NCI-H2029 (cell line): ENCODE measurements at places on chromosomes 6 and 20.

- no peak for DNase-seq
Observed at GRCh38 chr20:63552481-63553249, 1.3 kb upstream of the FNDC11 start.

DNA sequence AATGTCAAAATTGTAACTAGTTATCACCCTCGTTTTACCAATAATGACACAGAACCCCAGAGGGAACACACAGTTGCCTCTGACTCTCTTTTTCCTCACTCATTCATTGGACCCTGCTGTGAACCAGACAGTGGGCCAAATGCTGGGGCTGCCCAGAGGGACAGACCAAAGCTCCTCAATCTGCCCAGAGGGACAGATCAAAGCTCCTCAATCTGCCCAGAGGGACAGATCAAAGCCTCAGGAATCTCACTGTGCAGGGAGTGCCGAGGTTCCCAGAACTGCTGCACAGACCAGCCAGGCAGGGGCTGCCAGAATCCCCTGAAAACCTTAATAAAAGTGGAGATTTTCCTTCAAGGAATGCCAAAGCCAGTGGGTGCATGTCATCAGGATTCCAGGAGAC is 179.1 kb downstream of the SOD2 start:
- DNase-seq = no peak

- no peak for DNase-seq
Observed at GRCh38 chr6:12395898-12396297, 105.7 kb downstream of the EDN1 start.

DNA sequence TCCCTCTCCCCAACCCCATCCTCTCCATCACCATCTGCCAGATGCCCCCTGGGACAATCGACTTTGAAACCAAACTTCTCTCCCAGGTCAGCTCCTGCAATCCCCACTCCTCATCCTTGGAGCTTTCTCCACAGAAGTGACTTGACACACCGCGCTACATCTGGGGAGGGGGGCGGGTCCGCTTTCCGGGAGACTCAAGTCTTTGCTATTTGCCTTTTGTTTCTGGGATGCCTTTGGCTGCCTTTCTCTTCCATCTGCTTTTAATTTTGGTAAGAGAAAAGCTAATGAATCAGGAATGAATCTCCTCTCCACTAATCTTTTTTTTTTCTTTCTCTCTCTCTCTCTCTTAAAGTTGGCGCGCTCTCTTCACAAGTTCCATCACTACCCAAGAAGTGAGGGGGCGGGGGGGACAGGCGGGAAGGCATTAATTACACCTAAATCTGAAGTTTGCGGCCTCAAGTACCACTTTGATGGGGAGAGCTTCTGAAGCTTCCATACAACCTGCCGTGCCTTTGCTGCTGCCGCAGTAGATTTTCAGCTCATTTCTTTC is 664 bp upstream of the TPBG start:
- no peak for DNase-seq

- DNase-seq = peak; percentile 80
Observed at GRCh38 chr20:31712564-31713311, 9.9 kb downstream of the BCL2L1 start.

- peak; percentile 80 for DNase-seq
Observed at GRCh38 chr6:168372889-168373288, 53.3 kb upstream of the DACT2 start.

- no peak for DNase-seq
Observed at GRCh38 chr6:54588176-54588575, 258.4 kb upstream of the FAM83B start.

DNA sequence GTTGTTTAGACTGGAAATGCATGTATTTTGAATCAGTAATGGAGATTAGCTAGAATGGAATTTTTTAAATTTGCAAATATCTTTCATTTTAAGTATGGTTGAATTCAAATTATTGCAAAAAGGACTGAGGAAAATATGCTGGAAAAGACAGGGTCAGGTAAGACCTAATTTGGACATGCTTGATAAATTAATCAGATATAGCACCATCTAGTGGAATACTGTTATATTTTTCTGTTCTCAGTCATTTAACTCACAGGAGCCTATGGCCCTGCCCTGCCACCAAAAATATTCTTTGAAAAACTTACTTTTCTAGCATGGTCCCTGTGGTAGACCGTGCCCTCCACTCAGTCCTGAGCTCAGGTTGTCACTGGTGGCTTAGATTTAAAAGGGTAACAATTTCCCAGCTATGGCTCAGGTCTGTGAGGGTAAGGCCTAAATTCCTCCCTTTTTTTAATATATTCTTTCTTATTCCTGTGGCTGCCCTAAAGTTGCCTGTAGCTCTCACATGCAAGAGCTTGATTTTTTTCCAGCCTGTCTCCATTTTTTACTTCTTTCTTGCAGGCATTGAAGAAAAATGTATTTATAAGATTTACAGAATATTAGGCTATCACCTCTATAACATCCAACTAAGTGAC is 25.3 kb upstream of the KIAA1586 start:
- DNase-seq = peak; percentile 11

DNA sequence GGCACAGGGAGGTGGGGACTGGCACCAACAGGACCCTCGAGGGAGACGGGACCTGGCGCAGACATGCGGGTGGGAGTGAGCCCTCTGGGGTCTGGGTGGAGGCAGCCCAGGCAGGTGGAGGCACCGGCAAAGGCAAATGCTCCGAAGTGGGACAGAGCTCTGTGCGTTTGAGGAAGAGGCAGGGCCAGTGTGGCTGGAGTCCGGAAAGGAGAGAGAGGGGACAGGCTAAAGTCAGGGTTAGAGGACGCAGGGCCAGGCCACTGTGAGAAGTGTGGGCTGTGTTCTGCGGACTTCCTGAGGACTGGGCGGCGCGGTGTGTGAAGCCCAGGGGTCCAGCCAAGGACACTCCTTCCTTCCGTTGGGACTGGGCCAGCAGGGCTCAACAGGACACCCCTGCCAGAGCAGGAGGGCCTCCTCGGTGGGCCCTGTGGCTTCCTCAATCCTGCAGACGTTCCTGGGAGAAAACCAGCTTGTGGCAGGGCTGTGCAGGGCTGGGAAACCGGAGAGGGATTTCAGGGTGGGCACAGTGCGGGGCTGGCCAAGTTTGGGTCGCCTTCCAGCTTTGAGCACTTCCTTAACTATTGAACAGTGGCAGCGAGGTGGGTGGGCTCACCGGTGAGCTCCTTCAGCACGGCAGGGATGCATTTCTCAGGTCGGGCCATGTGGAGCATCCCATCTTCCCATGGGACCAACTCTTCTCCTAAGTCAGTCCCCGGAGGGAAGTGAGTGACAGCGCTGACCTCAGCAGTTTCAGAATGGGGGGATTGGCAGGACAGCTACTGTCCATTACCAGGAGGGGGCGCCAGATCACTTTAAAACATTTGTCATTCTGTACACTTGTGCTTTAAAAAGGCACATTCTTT is 22.5 kb downstream of the MOCS3 start:
- DNase-seq = peak; percentile 9

DNA sequence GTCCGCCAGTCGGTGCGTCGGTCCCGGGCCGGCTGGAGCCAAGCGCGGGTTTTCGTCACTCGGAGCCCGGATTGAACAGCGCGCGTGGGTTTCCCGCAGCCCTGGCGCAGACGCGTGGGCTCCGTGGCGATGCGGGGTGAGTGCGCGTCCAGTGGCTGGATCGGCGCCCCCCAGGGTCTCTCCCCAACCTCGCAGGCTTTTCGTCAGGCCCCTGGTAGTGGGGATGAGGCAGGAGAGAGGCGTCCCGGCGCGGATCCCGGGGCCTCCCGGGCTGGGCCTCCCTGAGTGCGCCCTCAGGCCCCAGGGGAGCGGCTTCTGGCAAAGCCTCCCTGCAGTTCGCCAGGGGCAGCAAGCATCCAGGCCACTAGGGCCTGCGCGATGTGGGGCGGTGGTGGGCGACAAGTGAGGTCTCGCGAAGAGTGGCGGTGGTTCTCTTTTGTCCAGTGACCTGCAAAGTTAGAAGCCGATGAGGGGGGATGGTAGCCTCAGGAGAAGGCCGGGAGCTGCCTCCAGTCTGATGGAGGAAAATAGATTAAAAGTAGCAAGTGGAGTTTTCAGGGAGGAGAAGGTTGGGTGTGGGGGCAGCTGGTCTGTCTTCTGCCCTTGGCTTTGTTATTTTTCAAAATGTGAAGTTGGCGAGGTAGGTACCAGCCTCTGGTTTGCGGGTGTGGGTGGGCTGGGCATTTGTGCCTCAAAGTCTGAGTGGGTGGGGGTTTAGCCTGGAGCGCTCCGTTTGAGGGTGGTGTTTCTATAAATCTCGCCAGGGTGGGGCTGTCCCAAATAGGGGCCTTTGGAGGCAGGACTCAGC is 1.6 kb downstream of the TOX2 start:
- no peak for DNase-seq

DNA sequence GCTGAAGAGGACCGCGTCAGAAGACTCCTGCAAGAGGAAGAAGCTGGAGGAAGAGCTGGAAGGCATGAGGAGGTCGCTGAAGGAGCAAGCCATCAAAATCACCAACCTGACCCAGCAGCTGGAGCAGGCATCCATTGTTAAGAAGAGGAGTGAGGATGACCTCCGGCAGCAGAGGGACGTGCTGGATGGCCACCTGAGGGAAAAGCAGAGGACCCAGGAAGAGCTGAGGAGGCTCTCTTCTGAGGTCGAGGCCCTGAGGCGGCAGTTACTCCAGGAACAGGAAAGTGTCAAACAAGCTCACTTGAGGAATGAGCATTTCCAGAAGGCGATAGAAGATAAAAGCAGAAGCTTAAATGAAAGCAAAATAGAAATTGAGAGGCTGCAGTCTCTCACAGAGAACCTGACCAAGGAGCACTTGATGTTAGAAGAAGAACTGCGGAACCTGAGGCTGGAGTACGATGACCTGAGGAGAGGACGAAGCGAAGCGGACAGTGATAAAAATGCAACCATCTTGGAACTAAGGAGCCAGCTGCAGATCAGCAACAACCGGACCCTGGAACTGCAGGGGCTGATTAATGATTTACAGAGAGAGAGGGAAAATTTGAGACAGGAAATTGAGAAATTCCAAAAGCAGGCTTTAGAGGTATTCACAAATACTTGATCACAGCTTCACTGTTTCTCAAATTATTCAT is 8.9 kb upstream of the SNRNP48 start:
- DNase-seq = no peak

DNA sequence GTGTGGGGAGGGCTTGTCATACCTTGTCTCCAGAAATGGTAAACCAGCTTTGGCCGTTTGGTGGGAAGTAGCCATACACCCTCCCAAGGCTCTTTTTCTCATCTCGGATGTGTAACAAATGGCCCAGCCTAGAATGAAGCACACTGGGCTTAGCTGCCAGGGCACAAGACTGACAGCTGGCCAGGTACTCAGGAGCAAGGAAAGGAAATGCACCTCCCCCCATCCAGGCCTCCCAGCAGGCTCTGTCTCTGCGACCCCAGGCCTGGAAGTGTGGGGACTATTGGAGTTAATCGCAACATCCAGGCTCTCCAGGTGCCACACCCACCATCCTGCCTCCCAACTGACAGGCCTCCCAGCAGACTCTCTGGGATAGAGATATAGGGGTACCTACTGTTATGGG is 43.0 kb downstream of the MRS2 start:
- no peak for DNase-seq

DNA sequence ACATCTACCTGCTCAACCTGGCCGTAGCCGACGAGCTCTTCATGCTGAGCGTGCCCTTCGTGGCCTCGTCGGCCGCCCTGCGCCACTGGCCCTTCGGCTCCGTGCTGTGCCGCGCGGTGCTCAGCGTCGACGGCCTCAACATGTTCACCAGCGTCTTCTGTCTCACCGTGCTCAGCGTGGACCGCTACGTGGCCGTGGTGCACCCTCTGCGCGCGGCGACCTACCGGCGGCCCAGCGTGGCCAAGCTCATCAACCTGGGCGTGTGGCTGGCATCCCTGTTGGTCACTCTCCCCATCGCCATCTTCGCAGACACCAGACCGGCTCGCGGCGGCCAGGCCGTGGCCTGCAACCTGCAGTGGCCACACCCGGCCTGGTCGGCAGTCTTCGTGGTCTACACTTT is 619 bp downstream of the SSTR4 start:
- DNase-seq = no peak

DNA sequence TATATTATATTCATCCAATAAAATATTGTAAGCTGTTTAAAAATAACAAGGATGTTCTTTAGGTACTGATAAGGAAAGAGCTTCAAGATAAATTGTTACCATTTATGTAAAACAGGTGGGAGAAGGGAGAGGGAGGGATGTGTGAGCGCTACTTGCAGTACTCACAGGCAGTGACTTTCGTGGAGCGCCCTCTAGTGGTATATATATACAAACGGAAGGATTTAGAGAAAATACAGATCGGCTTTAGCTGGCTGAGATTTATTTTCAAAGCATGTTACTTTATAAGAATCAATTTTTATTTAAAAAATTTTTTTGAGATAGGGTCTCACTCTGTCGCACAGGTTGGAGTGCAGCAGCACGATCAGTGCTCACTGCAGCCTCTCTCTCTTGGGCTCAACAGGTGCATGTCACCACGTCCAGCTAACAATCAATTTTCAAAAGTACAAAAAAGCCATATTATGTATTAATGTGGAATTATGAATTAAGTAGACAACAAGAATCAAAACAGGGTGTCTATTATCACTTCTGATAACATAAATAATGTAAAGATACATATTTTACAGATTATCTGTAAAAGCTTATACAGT is 3.3 kb upstream of the MOG start:
- DNase-seq = peak; percentile 62

DNA sequence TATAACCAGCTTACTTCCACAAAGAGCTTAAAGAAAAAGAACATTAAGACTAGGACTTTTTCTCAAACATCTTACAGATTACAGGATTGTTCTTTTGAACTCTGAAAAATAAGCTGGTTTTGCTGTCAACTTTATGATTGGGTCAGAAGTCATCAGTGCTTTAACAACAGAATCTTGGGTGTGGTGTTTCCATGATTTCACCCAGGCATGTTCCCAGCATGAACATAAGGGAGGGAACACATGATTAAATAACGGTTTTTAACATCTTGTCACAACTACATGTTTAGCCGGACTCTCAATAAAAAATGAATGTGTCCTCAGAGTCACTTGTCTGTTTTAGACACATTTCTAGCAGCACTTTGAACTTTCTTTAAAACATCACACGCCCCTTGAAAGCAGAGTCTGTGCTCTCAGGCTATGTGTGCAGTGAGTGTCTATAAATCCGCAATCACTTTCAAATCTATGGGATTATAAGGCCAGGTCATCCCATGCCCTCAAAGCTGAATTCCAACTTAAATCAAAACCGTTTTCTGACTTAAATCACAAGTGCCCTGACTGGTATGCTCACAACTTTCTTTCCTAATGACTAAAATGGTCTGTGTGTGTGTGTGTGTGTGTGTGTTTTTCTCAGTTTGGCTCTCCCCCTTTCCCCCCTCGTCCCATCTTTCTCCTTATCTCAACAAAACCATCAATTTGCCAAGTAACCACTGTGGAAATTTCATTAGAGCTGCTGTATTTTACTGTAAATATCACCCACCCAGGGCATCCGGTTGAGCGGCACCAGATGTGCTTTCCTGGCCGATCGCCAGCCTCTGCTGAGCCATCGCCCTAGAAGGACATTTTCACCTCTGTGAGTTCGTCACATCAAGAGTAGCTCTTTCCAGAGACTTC is 216.8 kb upstream of the DTNBP1 start:
- DNase-seq = peak; percentile 85

DNA sequence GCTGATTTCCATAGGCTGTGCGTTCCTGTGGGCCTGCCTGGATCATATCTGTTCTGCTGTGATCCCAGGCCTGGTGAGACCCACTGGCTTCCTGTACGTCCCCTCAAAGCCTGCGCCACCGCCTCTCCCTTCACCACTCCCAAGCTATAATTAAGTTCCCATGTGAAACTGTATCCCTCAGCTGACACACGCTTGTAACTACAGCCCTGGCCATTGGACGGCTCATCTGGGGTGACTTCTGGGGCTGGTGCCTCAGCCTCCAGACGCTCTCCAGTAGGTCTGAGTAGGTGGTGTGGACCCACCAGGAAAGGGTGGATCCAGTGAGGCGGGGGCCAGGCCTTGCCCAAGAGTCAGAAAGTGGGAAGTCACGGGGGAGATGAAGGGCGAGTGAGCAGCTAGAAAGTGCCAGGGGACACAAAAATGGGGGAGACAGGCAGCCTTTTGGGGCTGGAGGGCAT is 21.0 kb downstream of the PPARD start:
- no peak for DNase-seq
